ENCODE measurements at places on chromosomes 3 and 15.

GRCh38 chr3:66428733-66429132 lies 72.1 kb downstream of the LRIG1 start:
- DNase-seq = peak; percentile 57

DNA sequence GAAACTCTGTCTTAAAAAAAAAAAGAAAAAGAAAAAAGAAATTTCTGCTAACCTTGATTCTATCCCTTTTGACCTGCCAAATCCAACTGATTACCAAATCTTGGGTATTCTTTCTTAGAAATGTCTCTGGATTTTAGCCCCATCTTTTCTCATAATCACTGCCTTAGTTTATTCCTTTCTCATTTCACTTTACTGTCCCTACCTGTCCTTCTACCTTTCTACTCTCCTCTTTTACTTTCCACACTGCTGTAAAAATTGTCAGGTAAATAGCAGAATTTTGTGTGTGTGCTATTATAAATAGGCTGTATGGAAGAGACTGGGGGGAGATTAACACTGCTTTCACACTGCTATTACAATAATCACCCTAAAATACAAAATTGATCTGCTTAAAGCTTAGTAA lies 16.7 kb downstream of the PIK3CA start:
- no peak for DNase-seq

DNA sequence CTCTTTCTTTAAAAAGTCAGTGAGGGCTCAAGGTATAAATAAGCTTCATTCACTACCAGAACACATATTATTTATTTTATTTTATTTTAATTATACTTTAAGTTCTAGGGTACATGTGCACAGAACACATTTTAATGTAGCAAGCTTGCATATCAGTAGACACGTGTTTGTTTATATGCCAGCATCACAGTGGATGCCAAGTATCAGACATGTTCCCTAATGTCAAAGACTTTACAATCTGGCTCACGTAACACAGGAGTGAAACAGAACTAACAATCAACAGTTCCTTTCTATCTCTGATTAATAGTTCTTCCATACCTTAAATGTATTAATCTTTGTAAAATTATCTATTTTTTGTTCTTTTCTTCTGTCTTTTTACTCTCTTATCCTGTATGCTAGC lies 23.3 kb upstream of the ENTPD3 start:
- DNase-seq = no peak

GRCh38 chr3:72582211-72582878 lies 265.9 kb downstream of the SHQ1 start:
- no peak for DNase-seq

DNA sequence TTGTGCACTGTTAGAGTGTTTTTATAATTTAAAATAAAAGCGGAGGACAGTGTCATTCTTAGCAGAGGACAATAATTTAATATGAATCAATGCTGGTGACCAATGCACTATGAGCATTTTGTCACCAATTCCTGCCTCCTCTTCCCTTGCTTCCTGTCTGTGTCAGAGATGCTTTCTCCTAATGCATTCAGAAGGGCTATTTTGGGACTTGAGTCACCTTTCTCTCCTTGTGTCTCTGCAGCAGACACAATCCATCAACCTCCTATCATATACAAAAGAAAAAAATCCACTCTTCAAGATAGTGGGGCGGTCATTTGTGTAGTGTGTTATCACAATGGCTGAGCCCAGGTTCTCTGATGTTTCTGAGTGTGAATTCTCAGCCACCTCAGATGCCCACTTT lies 191.9 kb upstream of the VEPH1 start:
- no peak for DNase-seq

GRCh38 chr3:74523811-74524210 lies 90.6 kb downstream of the CNTN3 start:
- no peak for DNase-seq

- no peak for DNase-seq
Observed at GRCh38 chr15:96418146-96418545, 87.6 kb downstream of the NR2F2 start.

GRCh38 chr3:36206956-36207580 lies 173.2 kb upstream of the STAC start:
- DNase-seq = no peak

DNA sequence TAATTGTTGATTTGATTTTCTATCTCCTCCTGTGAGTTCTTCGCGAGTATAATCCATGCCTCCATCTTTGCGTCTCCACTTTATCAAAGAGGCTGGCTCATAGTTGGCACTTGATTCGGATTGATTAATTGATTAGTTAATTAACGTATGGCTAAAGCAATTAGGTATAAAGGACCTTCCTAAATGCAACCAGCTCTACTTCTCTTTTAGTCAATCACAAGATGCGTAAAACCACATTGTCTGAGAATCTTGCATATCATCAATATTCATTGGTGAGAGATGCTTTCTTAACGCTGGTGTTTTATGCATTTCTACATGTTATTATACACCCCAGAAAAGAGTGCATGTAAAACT lies 56.4 kb upstream of the NR2F2 start:
- DNase-seq = no peak

DNA sequence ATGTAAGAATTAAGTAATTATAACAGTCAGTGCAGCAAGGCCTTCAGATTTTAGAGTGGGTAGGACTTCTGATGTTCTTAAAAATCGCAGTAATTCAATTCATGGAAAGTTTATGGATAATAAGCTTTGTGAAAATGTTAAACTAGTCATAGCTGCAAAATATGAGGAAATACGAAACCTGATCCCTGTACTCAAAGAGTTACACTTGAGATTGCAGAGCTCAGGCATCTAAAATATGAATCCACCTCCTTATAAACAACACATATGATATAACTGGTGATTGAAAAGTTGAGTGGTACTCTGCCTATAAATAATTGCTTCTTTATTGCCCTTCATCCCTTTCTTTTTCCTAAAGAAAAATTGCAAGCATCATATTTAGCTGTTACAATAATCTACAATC lies 473.3 kb downstream of the OTOL1 start:
- no peak for DNase-seq

- no peak for DNase-seq
Observed at GRCh38 chr3:156816091-156816793, 9.9 kb upstream of the LEKR1 start.

GRCh38 chr3:39166932-39167532 lies 13.6 kb upstream of the CSRNP1 start:
- DNase-seq = peak; percentile 41

- DNase-seq = no peak
Observed at GRCh38 chr3:107650788-107651187, 128.0 kb downstream of the BBX start.

GRCh38 chr15:45705510-45706473 lies 71.0 kb downstream of the SQOR start:
- DNase-seq = peak; percentile 85

DNA sequence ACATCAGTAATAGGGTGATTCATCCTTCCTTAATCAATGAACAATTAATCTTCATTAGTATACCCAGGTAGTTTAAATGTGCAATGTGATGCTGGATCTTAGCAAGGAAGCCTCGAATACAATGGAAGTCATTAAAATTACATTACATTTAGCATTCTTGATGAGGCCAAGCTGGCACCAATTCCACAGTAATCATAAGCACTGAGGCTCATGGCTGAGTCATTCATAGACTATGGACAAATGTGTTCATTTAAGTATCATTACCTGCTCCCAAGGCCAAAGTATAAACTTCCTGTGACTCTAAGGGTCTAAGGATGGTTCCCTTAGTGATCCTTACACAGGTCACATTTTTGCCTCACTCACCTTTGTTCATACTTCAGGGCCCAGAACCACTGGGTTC lies 266.4 kb upstream of the CDIN1 start:
- DNase-seq = no peak

GRCh38 chr3:174317005-174317404 lies 542.1 kb upstream of the NAALADL2 start:
- DNase-seq = no peak

DNA sequence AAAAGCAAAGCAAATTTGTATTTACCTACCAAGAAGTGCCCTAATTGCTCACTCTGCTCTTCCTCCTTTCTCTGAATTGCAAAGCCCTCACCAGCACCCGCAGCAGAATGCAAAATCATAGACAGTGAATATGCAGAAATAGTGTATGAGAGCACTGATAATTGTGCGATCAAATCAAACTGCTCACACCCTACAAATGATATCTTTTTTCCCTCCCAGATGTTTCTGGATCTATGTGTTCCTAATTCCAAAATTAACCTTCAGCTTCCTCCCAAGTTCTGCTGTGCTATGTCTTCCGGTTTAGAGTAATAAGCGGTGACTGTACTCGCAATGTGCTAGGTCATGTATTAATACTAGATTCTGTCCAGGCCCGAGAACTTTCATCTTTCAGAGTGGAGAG lies 3.4 kb downstream of the GHSR start:
- DNase-seq = no peak

DNA sequence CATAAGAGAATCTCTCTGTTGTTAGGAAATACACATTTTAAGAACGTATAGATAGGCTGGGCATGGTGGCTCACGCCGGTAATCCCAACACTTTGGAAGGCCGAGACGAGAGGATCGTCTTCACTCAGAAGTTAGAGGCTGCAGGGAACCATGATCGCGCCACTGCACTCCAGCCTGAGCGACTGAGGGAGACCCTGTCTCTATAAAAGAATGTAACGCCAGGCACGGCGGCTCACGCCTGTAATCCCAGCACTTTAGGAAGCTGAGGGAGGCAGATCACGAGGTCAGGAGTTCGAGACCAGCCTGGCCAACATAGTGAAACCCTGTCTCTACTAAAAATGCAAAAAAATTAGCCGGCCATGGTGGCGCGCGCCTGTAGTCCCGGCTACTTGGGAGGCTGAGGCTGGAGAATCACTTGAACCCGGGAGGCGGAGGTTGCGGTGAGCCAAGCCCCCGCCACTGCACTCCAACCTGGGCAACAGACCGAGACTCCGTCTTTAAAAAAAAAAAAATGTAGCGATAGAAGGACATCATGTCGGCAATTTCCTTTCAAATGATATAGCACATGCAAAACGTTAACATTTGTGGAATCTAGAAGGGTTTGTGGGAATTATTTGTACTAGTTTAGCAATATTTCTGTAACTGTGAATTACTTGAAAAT lies 730 bp upstream of the RPL14 start:
- no peak for DNase-seq

GRCh38 chr3:130854208-130854864 lies 39.5 kb upstream of the ATP2C1 start:
- no peak for DNase-seq

DNA sequence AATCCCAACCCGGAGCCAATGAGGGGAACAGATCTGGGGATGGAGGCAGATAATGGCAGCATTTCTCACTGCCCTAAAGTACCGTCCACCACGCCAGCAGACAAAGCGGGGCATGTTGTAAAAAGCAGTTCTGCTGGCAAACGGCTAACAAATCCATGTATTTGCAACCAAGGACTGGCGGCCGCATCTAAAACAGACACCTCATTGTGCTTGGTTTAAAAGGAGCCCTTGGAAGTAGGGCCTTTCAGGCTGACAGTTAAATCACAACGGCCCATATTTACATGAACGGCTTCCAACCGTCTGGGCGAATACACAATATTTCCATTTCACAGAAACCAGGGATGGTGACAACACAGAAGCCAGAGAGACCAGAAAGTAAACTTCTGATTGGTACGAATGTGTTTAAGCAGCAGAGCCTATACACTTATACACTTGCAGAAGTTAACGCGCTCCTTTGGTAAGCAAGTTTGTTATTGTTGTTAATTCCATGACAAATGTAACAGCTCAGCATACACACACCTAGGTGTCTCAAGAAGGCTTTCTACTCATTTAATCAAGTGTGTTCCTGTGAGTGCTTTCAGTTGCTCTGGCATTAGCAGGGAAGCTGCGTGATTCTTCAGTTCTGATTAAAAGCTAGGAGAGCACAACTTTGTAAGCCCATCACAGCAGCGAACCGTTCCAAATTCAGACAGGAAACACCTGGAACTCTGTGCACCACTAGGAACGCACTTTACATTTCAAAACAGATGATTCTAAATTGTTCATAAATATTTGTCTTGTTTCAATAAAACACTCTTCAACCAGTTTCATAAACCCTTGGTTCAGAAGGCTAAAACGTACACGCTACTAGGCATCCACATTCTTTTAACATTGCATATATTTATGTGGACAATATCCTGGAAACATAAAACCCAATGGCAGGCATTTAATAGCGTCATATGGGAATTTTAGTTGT lies 112.9 kb downstream of the PDZRN3 start:
- DNase-seq = peak; percentile 62

- DNase-seq = no peak
Observed at GRCh38 chr3:60531759-60532158, 719.5 kb downstream of the FHIT start.

DNA sequence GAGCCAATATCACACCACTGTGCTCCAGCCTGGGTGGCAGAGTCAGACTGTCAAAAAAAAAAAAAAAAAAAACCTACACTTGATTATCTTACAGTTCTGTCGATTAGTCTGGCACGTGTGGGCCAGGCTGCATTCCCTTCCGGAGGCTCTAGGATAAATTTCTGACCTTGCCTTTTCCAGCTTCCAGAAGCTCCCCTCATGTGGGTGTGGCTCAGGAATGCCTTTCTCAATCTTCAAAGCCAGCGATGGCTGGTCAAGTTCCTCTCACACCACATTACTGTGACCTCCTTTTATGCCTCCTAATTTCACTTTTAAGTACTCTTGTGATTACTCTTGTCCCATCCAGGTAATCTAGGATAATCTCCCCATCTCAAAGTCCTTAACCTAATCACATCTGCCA lies 58.2 kb upstream of the DUT start:
- DNase-seq = no peak

DNA sequence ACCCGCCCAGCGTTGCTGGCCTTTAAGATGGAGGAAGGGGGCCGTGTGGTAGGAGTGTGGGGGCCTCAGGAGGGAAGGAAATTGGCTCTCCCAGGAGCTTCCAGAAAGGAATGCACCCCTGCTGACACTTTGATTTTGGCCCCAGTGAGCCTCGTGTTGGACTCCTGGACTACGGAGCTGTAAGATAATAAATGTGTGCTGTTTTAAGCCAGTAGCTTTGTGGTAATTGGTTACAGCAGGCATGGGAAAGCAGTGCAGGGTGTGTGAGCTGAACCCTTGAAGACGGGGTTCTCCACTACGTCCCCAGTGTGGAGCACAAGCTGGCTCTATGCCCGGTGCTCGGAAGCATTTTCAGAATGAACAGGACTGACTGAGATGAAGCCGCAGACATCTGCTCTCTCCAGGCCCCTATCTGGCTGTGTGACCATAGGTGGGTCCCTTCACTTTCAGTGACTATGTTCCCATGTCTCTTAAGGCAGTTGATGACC lies 22.9 kb upstream of the CGNL1 start:
- DNase-seq = no peak

- DNase-seq = no peak
Observed at GRCh38 chr3:112818289-112818688, 28.4 kb downstream of the CD200R1L start.

DNA sequence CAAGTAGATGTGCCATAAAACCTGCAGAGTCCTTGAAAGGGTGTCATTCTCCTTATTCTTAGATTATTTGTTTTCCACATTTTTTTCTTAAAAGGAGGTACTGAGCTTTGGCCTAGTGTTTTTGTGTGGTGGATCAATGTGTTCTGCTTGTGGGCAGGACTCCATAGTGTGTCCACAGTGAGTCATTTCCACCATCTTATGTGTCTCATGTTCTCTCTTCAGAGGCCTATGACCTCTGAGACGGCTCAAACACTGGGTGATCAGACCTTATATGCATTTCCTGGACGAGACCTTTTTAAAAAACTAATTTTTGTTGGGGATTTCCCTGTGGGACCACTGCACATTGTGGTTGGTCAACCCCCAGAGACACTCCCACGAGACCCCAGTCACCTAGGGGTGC lies 93.4 kb downstream of the CHCHD4 start:
- no peak for DNase-seq
